ENCODE measurements at places on chromosomes 5 and 9. TPM values are rescaled to one million over a fixed set of nuclear protein-coding genes. Genes with fewer than 3 reads are reported as not detected.

Gene RANBP17
- 7.7 TPM for total RNA-seq

Gene FGD3
- total RNA-seq = 1.2 TPM

Gene SPATA31C1
- total RNA-seq = not detected

Gene DENND4C
- total RNA-seq = 69.4 TPM

Gene HMHB1
- not detected for total RNA-seq

Gene PCDHGA7
- total RNA-seq = 0.21 TPM

Gene RNF38
- 7.5 TPM for total RNA-seq

Gene TAF11L10
- not detected for total RNA-seq

Gene ZDHHC11B
- total RNA-seq = 0.24 TPM
